Testis (tissue), 5 donors: ENCODE measurements at places on chromosomes 7 and 10. TPM values are rescaled to one million over a fixed set of nuclear protein-coding genes. Genes with fewer than 3 reads are reported as not detected.
A peak's percentile ranks its signal among the peaks of the same experiment; 100 is the strongest.

- no peak for DNase-seq
- peak overlapping the region; percentile 65 for H3K27ac ChIP-seq
- H3K4me3 ChIP-seq = no peak overlapping the region
- H3K27me3 ChIP-seq = no peaks in the 10 kb centered on the region
- H3K36me3 ChIP-seq = no peaks in the 10 kb centered on the region
These were observed 296.5 kb upstream of the PITRM1 start for GRCh38 chr10:3468919-3469638.

- H3K27me3 ChIP-seq = no peaks in the 10 kb centered on the region
- no peaks in the 10 kb centered on the region for H3K36me3 ChIP-seq
- H3K27ac ChIP-seq = no peak overlapping the region
- H3K4me3 ChIP-seq = no peak overlapping the region
- no peak for DNase-seq
- no peaks in the 10 kb centered on the region for H3K4me1 ChIP-seq
These were observed 181.4 kb downstream of the IPMK start for GRCh38 chr10:58086144-58086762.

GRCh38 chr7:90688810-90689209 lies 92.7 kb downstream of the CDK14 start:
- DNase-seq = no peak
- H3K36me3 ChIP-seq = no peaks in the 10 kb centered on the region
- no peaks in the 10 kb centered on the region for H3K4me1 ChIP-seq
- H3K27ac ChIP-seq = no peak overlapping the region

GRCh38 chr7:11548532-11548931 lies 283.5 kb downstream of the THSD7A start:
- no peaks in the 10 kb centered on the region for H3K4me1 ChIP-seq
- no peaks in the 10 kb centered on the region for H3K27me3 ChIP-seq
- no peaks in the 10 kb centered on the region for H3K36me3 ChIP-seq
- no peak for DNase-seq
- no peak overlapping the region for H3K27ac ChIP-seq
- H3K4me3 ChIP-seq = no peak overlapping the region

- H3K27me3 ChIP-seq = no peaks in the 10 kb centered on the region
- DNase-seq = peak; percentile 85
- peak overlapping the region; percentile 69 for H3K27ac ChIP-seq
- H3K36me3 ChIP-seq = no peaks in the 10 kb centered on the region
- peaks cover 6% of the 10 kb centered on the region for H3K4me1 ChIP-seq
These were observed 102.2 kb upstream of the ZNF438 start for GRCh38 chr10:31133792-31134310.

DNA sequence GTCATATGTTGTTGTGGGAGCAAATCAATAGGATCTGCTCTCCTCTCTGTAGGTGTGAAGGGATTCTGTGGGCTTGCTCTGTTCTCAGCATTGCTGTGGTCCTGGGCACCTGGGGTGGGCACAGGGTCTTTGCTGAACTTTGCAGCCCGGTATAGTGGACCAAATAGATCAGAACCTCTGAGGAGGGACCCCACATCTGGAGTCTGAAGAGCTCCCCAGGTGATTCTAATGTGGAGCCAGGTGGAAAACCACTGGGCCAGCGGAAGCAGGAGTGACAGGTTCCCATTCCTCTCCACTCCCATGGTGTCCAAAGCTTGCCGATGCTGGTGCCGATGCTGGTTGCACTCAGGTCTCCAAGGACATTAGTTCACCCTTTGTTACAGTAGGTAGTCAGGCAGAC lies 257.2 kb downstream of the GLRX3 start:
- H3K4me3 ChIP-seq = no peak overlapping the region
- no peaks in the 10 kb centered on the region for H3K27me3 ChIP-seq
- H3K27ac ChIP-seq = no peak overlapping the region
- H3K36me3 ChIP-seq = no peaks in the 10 kb centered on the region
- H3K4me1 ChIP-seq = no peaks in the 10 kb centered on the region

- no peak overlapping the region for H3K4me3 ChIP-seq
- no peaks in the 10 kb centered on the region for H3K36me3 ChIP-seq
- no peak overlapping the region for H3K27ac ChIP-seq
- no peaks in the 10 kb centered on the region for H3K27me3 ChIP-seq
These were observed 5.1 kb downstream of the PRLHR start for GRCh38 chr10:118590334-118590733.

GRCh38 chr10:117053482-117053881 lies 48.5 kb upstream of the SHTN1 start:
- no peak overlapping the region for H3K4me3 ChIP-seq
- H3K4me1 ChIP-seq = no peaks in the 10 kb centered on the region
- no peak overlapping the region for H3K27ac ChIP-seq
- no peaks in the 10 kb centered on the region for H3K27me3 ChIP-seq

GRCh38 chr10:17217631-17218232 lies 10.3 kb upstream of the VIM start:
- DNase-seq = no peak
- no peak overlapping the region for H3K4me3 ChIP-seq
- H3K27me3 ChIP-seq = no peaks in the 10 kb centered on the region
- no peak overlapping the region for H3K27ac ChIP-seq
- no peaks in the 10 kb centered on the region for H3K36me3 ChIP-seq
- peaks cover 3% of the 10 kb centered on the region for H3K4me1 ChIP-seq

DNA sequence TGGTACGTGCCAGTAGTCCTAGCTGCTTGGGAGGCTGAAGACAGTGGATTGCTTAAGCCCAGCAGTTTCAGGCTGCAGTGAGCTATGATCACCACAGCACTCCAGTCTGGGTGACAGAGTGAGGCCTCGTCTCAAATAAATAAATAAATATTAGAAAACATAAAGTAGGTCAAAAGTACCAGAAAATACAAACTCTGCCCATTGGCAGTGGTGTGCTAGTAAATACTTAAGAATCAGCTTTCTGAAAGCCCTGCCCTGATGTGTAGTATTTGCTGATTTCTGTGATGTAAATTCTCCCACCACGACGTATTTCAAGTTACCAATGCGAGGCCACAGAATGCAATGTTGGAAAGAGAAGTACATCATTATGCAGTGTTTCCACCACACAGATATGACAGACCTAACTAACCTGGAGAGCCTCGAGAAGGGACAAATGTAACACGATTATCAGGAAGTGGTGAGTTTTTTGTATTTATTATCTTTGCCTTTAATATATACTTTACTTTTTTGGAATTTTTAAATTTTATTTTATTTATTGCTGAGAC lies 11.8 kb upstream of the MAP3K8 start:
- peak overlapping the region; percentile 53 for H3K27ac ChIP-seq
- no peak overlapping the region for H3K4me3 ChIP-seq
- H3K4me1 ChIP-seq = peaks cover 8% of the 10 kb centered on the region

DNA sequence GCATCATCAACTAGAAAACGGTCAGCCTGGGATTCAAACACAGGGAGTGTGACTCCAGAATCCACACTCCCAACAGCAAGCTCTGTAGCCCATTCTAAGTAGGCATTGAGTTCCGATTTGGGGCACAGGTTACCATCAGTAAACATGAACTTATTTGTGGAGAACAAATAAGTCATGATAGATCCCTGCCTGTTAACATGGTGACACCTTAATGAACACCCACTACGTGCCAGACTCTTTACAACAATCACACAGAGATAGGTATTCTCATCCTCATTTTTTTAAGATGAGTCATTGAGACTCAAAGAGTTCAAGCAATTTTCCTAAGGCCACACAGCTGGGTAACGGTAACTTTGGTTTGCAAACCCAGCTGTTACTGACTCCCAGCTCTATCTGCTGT lies 91.5 kb downstream of the LYZL2 start:
- H3K36me3 ChIP-seq = no peaks in the 10 kb centered on the region
- H3K27me3 ChIP-seq = no peaks in the 10 kb centered on the region
- H3K4me3 ChIP-seq = no peak overlapping the region
- no peaks in the 10 kb centered on the region for H3K4me1 ChIP-seq
- no peak overlapping the region for H3K27ac ChIP-seq
- no peak for DNase-seq

- H3K27me3 ChIP-seq = no peaks in the 10 kb centered on the region
- H3K27ac ChIP-seq = no peak overlapping the region
- DNase-seq = no peak
These were observed 134.7 kb downstream of the KIAA1217 start for GRCh38 chr10:24343686-24344085.

DNA sequence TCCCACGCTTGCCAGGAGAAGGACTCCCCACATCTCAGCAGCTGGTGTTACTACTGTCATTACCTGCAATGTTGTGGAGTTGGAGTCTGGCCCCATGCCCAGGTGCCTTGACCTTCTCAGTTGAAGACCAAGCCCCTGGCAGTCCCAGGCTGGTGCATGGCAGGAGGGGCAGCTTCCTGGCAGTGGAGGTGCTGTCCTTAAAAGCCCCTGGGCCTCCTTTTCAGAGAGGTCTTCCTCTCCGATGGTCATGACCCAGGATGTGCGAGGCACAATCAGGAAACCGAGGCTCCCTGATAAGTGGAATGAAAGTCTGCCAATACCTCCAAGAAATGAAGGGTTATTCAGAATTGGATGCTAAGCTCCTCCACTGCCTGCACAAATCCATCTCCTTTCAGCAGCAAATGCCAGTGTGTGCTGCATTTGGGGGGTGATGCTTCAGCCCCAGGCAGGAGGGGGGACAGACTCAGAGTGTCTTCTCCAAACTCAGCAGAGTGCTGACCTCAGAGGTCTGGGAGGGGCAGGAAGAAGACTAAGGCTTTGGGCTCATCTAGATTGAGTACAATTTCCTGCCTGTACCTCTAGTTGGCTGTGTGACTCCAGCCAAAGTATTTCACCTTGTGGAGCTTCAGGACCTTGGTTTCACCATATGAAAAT lies 97.0 kb upstream of the DDC start:
- H3K36me3 ChIP-seq = no peaks in the 10 kb centered on the region
- no peak for DNase-seq
- H3K4me3 ChIP-seq = no peak overlapping the region
- no peaks in the 10 kb centered on the region for H3K27me3 ChIP-seq

DNA sequence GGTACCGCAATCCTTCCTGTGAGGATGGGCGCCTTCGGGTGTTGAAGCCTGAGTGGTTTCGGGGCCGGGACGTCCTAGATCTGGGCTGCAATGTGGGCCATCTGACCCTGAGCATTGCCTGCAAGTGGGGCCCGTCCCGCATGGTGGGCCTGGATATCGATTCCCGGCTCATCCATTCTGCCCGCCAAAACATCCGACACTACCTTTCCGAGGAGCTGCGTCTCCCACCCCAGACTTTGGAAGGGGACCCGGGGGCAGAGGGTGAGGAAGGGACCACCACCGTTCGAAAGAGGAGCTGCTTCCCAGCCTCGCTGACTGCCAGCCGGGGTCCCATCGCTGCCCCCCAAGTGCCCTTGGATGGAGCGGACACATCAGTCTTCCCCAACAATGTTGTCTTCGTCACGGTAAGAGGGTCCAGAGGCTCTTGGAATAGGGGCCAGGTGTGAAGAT lies 1.7 kb downstream of the MEPCE start:
- H3K36me3 ChIP-seq = no peaks in the 10 kb centered on the region
- no peak for DNase-seq
- no peak overlapping the region for H3K4me3 ChIP-seq

GRCh38 chr7:138654616-138655015 lies 46.5 kb downstream of the SVOPL start:
- no peak overlapping the region for H3K27ac ChIP-seq
- no peak overlapping the region for H3K4me3 ChIP-seq
- H3K36me3 ChIP-seq = no peaks in the 10 kb centered on the region
- H3K27me3 ChIP-seq = no peaks in the 10 kb centered on the region
- no peak for DNase-seq
- no peaks in the 10 kb centered on the region for H3K4me1 ChIP-seq

PIP gene
- not detected for total RNA-seq

TCAF2 gene
- total RNA-seq = 5.0 TPM

CCL26 gene
- 1.1 TPM for total RNA-seq

ZWINT gene
- total RNA-seq = 61.4 TPM

PBLD gene
- 7.6 TPM for total RNA-seq

ATG9B gene
- 29.7 TPM for total RNA-seq
